HL-60 (cell line): ENCODE measurements at places on chromosomes 6 and 20.

GRCh38 chr20:48805286-48805685 is 22.5 kb downstream of the PREX1 start:
- no peak for DNase-seq

- no peak for DNase-seq
Observed at GRCh38 chr6:10449751-10450150, 34.9 kb upstream of the TFAP2A start.

- DNase-seq, result no peak
Observed at GRCh38 chr6:56386717-56387116, 139.3 kb upstream of the COL21A1 start.

DNA sequence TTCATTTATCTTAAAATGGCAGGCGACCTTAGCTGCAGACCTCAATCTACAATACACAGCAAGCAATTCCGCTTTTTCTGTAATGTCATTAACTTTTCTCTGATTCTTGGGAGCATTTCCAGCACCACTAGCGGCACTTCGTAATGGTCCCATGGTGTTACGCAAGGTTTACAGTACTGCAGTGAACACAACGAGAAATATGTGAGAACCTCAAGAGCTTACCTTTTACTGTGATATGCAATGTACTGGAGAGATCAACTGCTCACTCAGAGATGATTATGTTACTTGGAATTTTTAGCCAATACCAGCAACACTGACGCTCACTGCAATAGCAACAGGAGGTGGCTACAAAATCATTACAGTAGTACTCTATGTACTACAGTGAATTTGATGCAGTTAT is 2.8 kb upstream of the CEP43 start:
- DNase-seq, result peak; percentile 74

DNA sequence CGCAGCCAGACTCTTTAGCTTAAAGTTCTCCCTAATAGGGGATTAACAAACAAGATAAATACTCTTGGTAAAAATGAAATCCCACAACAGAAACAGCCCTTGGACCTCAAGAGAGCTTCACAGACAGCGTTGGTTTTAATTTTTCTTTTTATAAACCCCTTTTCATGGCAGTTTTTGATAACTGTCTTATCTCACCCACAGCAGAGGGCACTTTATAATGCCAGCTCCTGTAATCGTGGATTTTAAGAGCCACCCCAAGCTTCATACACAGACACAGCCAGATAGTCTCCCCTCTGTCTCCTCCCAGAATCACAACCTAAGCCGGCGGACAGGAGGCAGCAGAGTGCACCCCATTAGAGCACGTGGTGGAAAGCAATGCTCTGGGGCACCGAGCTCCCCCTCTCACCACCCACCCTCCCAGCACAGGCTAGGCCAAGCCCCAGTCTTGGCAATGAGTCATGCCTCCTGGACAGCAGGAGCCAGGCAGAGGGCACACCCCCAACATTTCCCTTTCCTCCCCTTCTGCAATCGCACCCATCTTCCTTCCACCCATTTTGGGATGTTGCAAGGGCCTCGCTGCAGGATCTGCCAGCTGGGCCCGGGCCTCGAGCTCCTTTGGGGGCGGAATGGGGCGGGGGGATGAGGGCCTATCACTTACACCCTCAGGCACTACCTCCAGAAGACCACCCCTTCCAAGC is 2.4 kb downstream of the JAG1 start:
- peak; percentile 94 for DNase-seq

DNA sequence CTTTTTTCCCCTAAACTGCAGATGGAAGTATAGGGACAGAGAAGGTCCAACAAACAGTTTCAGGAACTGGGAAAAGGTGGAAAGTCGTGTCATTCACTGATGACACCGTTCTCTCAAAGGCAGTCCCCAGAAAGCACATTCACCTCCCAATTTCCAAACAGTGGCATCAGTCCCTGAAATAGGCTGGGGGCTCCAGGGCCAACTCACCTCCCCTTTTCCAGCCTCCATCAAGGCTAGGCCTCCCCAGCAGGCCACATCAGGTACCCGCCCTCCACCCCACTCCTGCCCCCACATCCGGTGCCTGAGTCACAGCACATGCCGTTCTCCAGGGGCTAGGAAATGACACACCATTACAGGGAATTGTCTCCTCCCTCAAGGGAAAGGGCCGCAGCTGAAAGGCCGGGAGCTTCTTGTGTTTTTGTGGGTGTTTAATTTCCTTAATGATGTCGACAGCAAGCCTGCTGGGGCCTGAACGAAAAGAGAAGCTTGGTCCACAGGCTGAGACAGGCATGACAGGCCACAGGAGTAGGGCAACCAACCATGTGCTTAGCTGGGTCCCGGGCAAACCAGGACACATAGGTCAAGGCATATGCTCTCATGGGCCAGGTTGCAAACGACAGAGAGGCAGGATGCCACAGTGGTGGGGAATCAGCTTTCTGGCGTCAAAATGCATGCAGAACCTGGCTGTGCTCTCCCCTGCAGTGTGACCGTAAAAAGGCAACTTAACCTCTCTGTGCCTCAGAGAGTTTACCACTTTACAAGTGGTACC is 39.2 kb downstream of the ZMYND8 start:
- DNase-seq, result peak; percentile 70

DNA sequence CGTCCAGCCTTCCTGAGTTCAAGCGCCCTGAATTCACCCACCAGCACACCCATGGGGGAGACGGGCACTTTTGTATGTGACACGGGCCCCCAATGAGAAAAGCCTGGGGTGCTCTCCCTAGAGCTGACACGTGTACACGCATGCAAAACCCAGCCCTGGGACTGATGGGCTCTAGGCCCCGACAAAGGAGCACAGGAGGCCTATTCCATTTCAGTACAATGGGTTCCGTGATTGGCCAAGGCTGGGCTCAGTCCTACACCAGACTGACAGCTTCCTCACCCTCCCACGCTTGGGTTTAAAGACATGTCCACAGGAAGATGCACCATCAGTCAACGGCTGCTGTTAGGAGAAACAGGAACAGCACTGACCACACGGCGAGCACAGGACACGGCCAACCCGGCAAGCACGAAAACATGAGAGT is 8.8 kb downstream of the ZBTB46 start:
- no peak for DNase-seq

DNA sequence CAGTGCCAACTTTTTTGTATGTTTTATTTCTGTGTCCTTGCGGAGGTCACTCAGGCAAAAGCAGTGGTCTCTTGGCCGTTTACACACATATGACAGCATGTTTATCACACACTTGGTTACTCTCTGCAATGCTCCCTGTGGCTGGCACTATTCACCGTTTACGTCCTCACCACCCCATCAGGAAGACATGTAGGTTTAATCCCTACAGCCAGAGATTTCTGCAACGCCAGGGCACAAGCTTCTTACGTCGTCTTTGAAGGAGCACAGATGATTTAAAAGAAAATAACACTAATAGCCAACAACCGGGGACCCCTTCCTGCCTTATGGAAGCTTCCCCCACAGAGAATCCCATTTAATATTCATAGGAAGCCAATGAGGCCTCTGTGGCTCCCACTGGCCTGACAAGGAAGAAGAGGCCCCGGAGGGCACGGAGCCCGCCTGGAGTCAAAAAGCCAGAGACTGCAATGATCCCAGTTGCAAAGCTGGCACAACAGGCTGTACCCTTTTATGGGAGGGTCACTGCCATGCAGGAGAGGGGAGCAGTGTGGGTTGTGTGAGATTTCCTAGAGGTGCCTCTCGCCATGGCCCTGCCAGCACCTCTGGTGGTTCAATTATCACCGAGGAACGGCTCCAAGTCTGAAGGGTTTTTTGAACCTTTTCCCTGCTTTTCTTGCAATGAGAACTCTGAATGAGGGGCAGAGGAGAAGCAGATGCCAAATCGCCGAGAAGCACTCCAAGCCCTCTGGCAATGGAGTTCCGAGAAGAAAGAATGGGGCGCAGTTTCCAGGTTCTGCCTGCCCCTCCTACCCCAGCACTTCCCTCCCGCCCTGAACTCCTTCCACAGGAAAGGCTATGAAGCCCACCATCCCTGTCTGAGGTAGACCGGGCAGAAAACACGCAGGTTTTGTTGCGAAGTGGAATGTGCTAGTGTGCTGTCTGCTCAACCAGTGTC is 96.2 kb downstream of the THBS2 start:
- DNase-seq, result no peak

DNA sequence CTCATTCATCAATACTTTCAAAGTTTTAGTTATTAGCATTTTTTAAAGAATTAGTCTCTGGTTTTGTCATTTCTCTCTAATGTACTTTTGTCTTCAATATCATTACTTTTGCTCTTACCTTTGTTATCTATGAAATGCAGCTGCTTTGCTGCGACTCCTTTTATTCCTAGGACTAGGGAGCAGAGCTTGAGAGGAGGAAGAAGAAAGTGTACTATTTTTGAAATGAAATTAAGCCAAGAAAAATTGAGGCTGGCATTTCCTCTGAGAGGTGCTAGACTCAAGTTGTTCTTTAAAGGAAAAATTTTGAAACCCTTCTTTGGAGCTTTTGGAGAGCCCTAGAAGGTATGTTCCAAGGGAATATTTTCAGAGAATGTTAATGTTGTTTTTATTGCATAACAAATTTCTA is 48.3 kb upstream of the MRAP2 start:
- no peak for DNase-seq

DNA sequence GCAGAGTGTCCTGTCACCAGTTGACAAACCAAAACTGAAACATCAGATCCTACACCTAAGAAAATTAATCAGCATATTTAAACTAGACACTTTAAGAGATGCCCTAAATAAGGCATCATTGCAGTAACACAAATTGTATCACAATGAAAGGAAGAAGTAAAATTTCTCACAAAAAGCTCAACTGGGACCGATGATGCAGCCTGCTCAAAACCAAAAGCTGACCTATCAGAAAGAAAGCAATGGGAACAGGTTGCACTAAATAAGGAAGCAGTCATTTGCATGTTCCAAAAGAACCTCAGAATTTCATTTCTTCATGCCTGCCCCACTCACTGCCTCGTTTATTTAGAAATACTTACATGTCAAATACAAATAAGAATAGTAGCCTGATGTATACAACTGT is 12.1 kb downstream of the HIVEP2 start:
- DNase-seq, result no peak

DNA sequence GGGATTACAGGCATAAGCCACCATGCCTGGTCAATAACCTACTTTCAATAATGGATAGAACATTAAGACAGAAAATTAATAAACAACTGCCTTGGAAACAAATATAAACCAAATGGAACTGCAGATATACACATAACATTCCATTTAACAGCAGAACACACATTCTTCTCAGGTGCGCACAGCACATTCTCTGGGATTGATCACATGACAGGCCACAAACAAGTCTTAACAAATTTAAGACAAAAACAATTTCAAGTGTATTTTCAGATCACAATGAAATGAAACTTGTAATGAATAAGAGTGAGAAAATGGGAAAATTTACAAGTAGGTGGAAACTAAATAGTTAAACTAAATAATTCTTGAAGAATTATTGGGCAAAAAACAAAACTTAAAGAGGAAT is 167.9 kb downstream of the TBX18 start:
- DNase-seq, result no peak

DNA sequence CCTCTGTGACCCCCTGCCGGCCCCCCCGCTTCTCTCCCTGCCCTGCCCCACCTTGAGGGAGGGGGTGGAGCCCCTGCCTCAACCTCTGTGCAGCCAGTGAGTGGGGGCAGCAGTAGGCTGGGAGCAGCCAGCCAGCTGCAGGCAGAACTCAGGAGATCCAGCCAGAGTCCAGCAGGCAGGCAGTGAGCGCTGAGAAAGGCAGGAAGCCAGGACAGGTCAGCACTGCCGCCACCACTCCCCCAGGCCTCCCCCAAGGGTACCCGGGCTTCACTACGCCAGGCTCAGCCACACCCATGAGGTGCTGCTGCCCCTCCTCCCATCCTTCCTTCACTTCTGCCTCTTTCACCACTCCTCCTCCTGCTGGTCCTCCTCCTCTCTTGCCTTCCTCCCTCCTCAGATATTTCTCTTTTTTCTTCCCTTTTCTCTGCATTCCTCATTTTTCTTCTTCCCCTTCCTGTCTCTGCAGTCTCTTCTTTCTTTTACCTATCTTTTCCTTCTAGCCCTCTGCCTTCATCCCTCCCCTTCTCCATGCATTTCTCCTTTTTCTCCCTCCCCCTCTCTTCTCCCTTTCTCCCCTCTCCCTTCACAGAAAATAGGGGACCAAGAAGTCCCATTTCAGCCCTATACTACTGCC is 11.5 kb downstream of the TMEM63B start:
- peak; percentile 15 for DNase-seq

GRCh38 chr6:53412751-53413150 is 64.0 kb upstream of the ELOVL5 start:
- no peak for DNase-seq

- no peak for DNase-seq
Observed at GRCh38 chr6:41711323-41712038, 23.9 kb downstream of the TFEB start.

DNA sequence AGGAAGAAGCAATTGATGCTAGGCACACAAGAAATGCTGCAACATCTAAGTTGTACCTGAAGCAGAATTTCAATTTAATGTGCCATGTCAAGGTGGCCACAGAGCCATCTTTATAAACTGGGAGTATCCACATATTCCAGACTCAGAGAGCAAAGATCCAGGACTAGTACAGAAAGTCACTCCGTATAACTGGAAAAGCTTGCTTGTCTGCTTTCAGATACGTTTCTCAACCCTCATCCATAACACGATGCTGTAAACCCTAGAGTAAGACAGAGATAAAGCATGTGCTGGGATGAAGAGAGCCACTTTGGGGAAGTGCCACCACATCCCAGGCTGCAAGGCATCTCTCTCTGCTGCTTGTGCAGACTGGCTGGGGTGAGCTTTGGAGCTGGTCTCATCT is 134.7 kb downstream of the PACRG start:
- no peak for DNase-seq

GRCh38 chr6:44558832-44559251 is 171.3 kb downstream of the CDC5L start:
- DNase-seq, result no peak

DNA sequence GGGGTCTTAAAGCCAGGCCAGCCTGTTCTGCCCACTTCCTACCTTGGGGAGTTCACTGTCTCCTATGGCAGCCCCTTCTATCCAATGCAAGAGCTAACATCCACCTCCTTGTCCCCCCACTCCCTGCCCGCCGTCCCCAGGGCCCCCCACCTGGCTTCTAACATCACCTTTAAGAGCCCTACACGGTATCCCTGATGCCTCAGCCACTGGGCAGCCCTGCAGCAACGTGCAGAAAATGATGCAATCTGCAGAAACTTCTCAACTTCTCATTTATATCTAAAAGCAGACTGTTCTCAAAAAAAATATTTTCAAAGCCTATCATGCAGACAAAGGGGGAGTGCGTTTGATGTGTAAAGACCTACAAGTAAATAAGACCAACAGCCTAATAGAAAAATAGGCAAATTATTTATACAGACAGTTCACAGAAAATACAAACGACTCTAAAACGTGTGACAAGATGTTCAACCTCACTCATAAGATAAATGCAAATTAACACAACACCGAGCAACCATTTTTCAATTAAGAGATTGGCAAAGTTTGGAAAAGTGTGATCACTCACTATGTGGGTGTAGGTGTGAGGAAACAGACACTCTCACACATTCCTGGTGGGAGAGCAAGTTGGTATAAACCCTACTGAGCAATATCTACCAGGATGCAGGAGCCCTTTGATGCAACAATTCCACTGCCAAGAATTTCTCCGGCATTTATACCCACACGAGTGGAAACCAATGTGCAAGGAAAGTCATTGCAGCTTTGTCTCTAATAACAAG is 15.1 kb upstream of the HCK start:
- DNase-seq, result peak; percentile 76

- DNase-seq, result no peak
Observed at GRCh38 chr6:134101479-134101878, 49.1 kb upstream of the SLC2A12 start.

GRCh38 chr6:13581700-13582229 is 7.4 kb downstream of the SIRT5 start:
- no peak for DNase-seq
